H1 (cell line): ENCODE measurements at places on chromosomes 5 and 9. TPM values are rescaled to one million over a fixed set of nuclear protein-coding genes. Genes with fewer than 3 reads are reported as not detected.

GRCh38 chr5:6943197-6944112, 230.2 kb downstream of the TENT4A start:
- DNase-seq = no peak
- no peak overlapping the region for H3K27ac ChIP-seq
- H3K4me3 ChIP-seq = no peak overlapping the region
- H3K27me3 ChIP-seq = no peaks in the 10 kb centered on the region
- no peaks in the 10 kb centered on the region for H3K4me1 ChIP-seq

DNA sequence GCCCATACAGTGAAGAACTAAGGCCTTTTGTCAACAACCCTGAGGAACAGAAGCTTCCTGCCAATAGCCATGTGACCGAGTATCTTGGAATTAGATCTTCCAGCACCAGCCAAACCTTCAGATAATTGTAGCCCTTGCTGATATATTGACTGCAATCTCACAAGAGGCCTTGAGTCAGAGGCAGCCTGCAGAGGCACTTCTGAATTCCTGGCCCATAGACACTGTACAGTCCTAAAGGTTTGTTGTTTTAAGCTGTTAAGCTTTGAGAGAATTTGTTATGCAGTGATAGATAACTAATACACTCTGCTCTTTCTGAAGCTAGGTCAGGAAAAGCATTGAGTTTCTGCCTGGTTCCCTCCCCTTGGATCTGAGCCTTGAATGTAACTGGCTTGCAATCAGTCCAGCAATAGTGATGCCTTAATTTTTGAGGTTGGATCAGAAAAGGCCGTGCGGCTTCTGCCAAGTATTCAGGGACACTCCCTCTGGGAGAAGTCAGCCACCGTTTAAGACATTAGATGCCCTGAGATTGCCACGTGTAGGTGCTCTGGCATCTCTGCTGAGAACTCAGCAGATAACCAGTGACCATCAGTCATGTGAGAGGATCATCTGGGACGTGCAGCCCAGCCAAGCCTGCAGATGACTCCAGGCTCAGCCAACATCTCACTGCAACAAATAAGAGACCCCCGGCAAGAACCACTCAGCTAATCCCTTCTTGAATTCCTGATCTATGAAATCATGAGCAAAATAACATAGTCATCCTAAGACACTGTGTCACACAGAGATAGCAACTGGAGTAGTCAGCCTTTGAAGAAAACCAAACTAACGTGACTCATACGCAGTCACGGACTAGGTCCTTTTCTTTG, 126.8 kb upstream of the STC2 start:
- H3K4me1 ChIP-seq = no peaks in the 10 kb centered on the region
- no peak for DNase-seq
- H3K36me3 ChIP-seq = no peaks in the 10 kb centered on the region
- H3K27me3 ChIP-seq = no peaks in the 10 kb centered on the region
- H3K27ac ChIP-seq = no peak overlapping the region
- no peak overlapping the region for H3K4me3 ChIP-seq

DNA sequence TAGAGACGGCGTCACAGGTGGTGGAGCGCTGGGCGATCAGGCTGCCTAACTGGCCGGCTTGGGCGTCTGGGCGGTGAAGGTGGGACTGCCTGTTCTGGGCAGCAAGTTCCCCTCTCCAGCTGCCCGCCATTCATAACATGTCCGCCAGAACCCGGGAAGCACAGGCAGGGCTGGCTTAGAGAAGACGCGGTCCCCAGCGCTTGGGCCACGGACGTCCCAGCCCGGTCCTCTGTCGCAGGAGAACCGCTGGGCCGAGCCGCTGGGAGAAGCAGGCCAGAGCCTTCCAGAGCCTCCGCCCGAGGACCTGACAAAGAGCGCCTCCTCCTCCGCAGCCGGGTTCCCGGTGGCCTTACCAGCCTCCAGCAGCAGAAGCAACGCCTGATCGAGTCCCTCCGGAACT, 15.2 kb upstream of the HAND1 start:
- no peaks in the 10 kb centered on the region for H3K36me3 ChIP-seq
- peaks cover 10% of the 10 kb centered on the region; the same call in 1 of the 2 replicates for H3K27me3 ChIP-seq
- peak overlapping the region; percentile 42 for H3K4me3 ChIP-seq
- H3K27ac ChIP-seq = no peak overlapping the region
- no peaks in the 10 kb centered on the region for H3K4me1 ChIP-seq

NR4A3 gene
- polyA plus RNA-seq = 0.05 and 0.06 TPM in 2 replicates

FBXL7 gene
- polyA plus RNA-seq = 17.7 and 25.9 TPM in 2 replicates

NUTM2G gene
- 0.27 and 0.42 TPM in 2 replicates for polyA plus RNA-seq

DNA sequence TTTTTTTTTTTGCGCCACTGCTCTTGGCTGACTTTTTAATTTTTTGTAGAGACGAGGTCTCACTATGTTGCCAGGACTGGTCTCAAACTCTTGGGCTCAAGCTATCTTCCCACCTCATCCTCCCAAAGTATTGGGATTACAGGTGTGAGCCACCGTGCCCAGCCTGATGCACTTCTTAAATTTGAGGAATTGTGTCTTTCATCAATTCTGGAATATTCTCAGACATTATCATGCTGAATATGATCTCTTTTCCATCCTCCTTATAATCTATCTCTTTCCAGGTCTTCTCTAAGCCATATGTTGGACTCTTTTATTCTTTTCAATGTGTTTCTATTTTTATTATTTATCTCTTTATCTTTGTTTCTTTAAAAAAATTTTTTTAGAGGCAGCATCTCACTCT, 196.2 kb upstream of the IER5L start:
- no peak overlapping the region for H3K4me3 ChIP-seq
- DNase-seq = no peak
- H3K36me3 ChIP-seq = no peaks in the 10 kb centered on the region
- peaks cover 1% of the 10 kb centered on the region; the same call in 1 of the 2 replicates for H3K4me1 ChIP-seq
- no peak overlapping the region for H3K27ac ChIP-seq

DNA sequence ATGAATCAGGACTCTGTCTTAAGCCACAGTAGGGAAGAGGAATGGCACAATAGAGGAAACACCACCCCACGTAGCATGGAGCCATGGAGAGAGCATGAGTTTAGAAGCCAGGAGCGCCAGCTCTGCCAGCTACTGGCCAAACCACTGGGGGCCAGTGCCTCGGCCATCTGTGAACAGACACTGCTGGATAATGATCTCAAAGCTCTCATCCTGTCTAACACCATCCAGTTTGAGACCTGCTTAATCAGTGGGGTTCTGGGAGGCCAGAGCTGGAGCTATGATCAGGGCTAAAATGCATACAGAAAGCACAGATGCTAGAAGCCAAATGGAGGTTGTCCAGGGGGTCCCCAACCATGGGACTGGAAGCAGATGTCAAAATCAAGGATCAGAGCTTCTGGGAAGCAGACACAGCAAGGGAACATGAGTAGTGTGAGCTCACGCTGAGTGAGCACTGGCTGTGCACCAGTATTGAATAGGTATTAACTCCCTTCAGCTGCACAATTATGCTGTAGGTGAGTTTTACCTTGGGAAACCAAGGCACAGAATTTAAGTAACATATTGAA, 92.7 kb downstream of the KCNIP1 start:
- DNase-seq = no peak
- no peak overlapping the region for H3K27ac ChIP-seq
- no peaks in the 10 kb centered on the region for H3K27me3 ChIP-seq
- no peak overlapping the region for H3K4me3 ChIP-seq
- H3K36me3 ChIP-seq = no peaks in the 10 kb centered on the region
- H3K4me1 ChIP-seq = no peaks in the 10 kb centered on the region

GRCh38 chr9:98708933-98709911, at the start of gene GABBR2:
Gene GABBR2 (minus strand): TSS chr9:98708935. CDS start chr9:98708737, 198 bp downstream.
- H3K36me3 ChIP-seq = no peaks in the 10 kb centered on the region
- H3K27ac ChIP-seq = no peak within 1 kb of the TSS
- H3K4me3 ChIP-seq = peak within 1 kb of the TSS; percentile 31
- H3K4me1 ChIP-seq = peaks cover 11% of the 10 kb centered on the region

- no peak overlapping the region for H3K4me3 ChIP-seq
- H3K27ac ChIP-seq = no peak overlapping the region
- no peak for DNase-seq
These were observed 5.6 kb downstream of the ZNF462 start for GRCh38 chr9:106868565-106868964.

- no peak overlapping the region for H3K4me3 ChIP-seq
- H3K4me1 ChIP-seq = peaks cover 19% of the 10 kb centered on the region
- no peaks in the 10 kb centered on the region for H3K27me3 ChIP-seq
- H3K27ac ChIP-seq = no peak overlapping the region
- no peaks in the 10 kb centered on the region for H3K36me3 ChIP-seq
- no peak for DNase-seq
These were observed 23.1 kb downstream of the IRF1 start for GRCh38 chr5:132467287-132467984.

GRCh38 chr5:151724360-151724759, 34.1 kb downstream of the ATOX1 start:
- peaks cover 10% of the 10 kb centered on the region; the same call in 1 of the 2 replicates for H3K4me1 ChIP-seq
- H3K4me3 ChIP-seq = no peak overlapping the region
- no peaks in the 10 kb centered on the region for H3K27me3 ChIP-seq
- no peak for DNase-seq

CSF1R gene
- 0.12 TPM in 1 of 2 replicates, not detected in the other for polyA plus RNA-seq

DNA sequence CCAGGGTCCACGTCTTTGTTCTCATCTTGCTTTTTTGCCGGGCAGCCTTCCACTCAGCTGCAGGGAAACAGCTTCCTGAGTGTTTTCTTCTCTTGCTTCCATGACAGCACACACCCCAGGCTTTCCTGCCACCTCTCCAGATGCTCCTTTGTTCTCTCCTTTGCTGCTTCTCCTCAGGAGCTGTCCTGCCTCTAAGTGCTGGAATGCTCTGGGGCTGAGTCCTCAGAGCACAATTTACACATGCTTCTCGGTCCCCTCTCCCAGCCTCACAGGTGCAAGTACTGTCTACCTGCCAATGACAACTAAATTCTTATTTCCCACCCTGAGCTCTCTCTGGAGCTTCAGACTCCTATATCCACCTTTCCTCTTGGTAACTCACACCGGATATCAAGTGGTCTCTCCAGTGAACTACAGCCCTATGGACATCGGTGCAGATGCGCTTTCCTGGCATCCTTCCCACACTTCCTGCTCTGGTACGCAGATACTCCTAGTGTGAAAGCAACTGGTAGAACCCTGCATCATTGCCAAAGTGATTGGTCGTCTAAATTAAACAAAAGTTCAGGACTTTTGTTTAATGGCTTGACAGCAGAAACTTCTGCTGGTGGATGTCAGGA, 13.4 kb upstream of the ACSL6 start:
- no peak for DNase-seq
- H3K4me3 ChIP-seq = no peak overlapping the region
- H3K27me3 ChIP-seq = no peaks in the 10 kb centered on the region
- no peaks in the 10 kb centered on the region for H3K36me3 ChIP-seq

DPYSL3 gene
- polyA plus RNA-seq = 268 and 379 TPM in 2 replicates

- H3K36me3 ChIP-seq = no peaks in the 10 kb centered on the region
- no peak for DNase-seq
- H3K4me3 ChIP-seq = no peak overlapping the region
- no peaks in the 10 kb centered on the region for H3K27me3 ChIP-seq
- H3K27ac ChIP-seq = no peak overlapping the region
- H3K4me1 ChIP-seq = no peaks in the 10 kb centered on the region
These were observed 262.8 kb downstream of the NR3C1 start for GRCh38 chr5:143140492-143141203.

FBN2 gene
- polyA plus RNA-seq = 9.0 and 14.1 TPM in 2 replicates

DNA sequence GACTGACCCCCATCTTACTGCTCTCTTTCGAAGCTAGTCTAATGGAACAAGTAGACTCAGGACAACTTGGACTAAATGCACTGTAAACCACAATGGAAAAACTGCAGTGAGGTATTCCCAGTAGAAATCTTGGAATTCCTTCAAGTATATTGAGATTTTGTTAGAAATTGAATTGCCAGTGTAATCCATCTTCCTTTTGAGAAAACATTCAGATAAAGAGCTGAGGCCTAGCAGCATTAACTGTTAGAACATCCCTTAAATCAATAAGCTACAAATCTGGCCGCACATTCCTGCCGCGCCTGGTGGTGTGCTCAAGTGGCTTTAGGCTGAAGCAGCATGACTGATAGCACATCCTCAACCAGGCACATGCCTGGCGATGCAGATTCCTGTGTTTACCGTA, 29.3 kb downstream of the PPIC start:
- H3K27ac ChIP-seq = no peak overlapping the region
- DNase-seq = no peak
- no peak overlapping the region for H3K4me3 ChIP-seq
- H3K27me3 ChIP-seq = peaks cover 1% of the 10 kb centered on the region
- H3K36me3 ChIP-seq = no peaks in the 10 kb centered on the region

DNA sequence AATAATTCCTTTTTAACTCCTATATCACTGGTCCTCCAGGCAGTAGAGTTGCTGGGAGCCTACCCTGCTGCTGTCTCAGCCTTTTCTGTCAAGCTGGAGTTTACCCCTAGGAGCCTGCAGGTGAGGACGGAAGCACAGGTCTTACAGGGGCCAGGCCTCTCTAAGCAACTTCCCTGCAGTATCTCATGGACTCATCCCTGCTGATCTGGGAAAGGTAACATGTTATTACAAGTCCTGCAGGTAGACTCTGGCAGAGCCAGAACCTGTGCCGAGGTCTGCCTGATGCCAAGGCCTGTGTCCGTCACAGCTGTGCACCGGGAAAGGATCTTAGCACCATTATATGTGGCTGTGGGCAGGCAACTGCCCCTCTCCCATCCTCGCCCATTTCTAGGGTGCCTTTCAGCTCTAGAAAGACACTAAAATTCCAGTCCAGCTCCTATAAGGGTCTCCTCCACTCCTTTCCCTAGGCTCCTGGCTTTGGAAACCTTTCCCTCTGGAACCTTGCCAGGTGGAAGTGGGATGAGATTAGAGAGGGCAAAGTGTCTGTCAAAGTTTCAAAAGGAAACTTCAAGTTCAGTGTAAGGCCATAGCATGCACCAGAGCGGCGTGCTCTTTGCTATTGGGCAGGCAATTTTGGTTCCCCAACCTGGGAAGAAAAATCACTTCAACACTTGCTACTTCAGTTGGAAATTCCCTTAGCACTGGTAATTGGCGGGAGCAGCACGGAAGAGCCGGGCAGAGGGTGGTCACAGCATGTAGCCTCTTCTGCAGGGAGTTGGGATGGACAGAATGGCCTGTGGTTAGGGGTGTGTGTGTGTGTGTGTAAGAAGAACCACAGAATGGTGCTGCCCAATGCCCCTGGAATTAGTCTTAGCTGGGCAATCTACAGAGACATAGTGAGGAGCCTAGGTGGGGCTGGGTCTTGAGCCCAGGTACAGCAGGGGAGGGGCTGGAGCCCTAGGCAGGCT, 17.5 kb downstream of the TMEM171 start:
- no peaks in the 10 kb centered on the region; the same call in 1 of the 2 replicates for H3K27me3 ChIP-seq
- H3K4me1 ChIP-seq = peaks cover 3% of the 10 kb centered on the region
- no peaks in the 10 kb centered on the region for H3K36me3 ChIP-seq
- H3K4me3 ChIP-seq = no peak overlapping the region
- no peak for DNase-seq
